ENCODE measurements at places on chromosomes 5 and 9.

DNA sequence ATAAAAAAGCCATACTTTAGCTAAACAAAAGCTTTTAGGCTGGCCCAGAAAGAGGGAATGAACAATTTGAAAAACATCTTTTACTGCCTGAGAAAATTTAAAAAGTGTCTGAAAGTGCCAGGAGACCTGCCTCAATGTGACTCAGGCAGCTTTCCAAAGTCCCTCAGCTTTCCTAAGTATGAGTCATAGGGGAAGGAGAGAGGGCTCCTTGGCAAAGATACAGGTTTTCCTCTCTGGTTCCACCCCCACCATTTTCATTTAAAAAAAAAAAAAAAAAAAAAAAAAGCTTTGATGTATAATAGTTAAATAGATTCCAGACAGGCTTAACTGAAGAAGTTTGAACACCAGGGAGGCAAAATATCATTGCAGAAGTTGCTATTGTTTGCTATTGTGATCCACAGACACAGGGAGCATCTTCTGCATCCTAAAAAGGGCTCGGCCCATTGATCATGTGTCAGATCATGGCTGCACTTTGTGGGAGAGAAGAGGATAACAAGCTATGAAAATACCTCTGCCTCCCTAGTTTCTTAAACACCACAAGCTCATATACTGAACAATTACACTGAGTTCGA, 71.5 kb downstream of the MRPS27 start:
- peak; percentile 76 for DNase-seq

DNA sequence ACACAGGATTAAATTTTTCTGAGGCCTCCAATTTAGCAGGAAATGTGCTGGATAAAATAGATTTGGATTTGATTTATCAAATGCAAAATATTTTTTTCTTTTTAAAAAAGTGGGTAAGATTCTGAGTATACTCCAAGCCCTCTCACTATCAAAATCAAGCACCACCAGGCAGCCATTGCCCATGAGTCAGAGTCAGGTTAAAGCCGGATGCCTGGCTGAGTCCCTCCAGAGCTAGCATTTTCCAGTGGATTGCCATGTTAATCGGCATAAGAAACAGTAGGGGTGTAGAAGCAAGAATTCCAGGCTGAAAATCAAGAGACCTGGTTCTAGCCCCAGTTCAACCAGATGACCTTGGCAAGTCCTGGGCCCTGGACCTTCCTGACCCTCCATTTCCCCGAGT, 85.3 kb downstream of the FAM114A2 start:
- no peak for DNase-seq

GRCh38 chr9:114348261-114348905, 18.7 kb downstream of the ORM2 start:
- DNase-seq, result no peak

DNA sequence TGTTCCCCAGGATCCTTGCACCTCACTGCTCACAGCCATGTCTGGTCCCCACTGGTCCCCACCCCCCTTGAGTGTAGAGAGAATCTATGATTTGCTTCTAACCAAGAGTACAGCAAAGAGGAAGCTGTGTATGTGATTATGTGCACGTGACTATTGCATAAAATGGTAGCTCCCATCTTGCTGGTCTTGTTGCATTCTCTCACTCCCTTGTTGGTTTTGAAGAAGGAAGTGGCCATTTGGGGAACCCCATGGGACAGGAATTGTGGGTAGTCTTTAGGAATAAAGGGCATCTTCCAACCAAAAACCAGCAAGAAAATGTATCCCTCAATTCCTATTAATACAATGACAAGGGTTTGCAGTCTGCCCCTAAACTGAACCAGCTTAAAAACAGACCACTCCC, 5.2 kb upstream of the FCN2 start:
- no peak for DNase-seq

- DNase-seq, result no peak
These were observed 66.5 kb downstream of the PTCD2 start for GRCh38 chr5:72386639-72387038.

- DNase-seq, result no peak
These were observed 4.4 kb downstream of the S1PR3 start for GRCh38 chr9:88995627-88996026.

DNA sequence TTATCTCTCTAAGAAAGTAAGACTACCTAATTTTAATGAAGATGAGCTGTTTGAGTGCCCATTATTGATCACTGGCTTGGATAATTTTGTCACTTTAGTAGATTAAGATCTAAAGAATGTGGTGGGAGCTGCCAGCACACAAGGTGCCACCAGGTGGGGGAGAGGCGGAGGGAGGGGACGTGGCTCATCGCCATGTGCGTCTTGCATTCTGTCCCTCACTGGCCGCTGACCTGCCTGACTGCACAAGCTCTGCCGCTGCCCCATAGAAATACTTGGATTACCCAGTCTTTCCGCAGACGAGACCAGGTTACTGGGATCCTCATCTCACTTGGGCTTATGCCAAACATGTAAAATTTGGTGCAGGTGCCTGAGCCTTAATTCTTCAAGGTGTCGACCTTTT, 37.6 kb downstream of the RHOBTB3 start:
- no peak for DNase-seq

DNA sequence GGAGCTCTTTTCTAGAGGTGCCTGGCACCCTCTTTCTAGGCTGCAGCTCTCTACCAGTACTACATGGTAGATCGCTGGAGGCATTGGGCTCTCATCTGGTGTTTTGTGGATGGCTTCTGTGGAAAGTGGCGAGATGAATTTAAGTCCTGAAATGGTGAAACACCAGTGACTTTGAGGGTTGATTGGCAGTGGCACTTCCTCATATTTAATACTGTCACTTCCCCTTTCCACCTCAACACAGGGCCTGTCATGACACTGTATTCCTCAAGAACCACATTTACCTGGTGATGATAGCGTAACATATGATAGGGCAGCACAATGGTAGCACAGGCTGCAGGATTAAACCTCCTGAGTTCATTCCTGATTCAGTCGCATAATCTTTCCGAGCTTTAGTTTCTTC, 132.1 kb downstream of the KDM4C start:
- no peak for DNase-seq

DNA sequence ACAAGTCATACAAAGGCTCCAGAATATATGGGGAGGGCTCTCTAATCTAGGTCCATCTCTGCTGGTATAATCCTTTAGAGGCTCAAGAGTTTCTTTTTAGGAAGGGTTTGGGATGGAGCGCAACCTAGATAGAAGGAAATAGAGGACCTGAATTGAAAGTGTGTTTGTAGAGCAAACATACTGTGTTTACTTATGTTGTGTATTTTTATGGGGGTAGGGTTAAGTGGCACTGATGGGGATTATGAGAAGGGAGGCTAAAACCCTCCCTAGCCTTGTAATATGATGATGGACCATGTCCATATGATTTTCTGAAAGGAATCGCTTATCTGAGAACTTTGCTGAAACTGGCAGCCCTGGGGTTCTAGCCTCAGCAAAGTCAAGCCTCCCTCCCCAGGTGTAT, 4.4 kb upstream of the ELL2 start:
- no peak for DNase-seq

DNA sequence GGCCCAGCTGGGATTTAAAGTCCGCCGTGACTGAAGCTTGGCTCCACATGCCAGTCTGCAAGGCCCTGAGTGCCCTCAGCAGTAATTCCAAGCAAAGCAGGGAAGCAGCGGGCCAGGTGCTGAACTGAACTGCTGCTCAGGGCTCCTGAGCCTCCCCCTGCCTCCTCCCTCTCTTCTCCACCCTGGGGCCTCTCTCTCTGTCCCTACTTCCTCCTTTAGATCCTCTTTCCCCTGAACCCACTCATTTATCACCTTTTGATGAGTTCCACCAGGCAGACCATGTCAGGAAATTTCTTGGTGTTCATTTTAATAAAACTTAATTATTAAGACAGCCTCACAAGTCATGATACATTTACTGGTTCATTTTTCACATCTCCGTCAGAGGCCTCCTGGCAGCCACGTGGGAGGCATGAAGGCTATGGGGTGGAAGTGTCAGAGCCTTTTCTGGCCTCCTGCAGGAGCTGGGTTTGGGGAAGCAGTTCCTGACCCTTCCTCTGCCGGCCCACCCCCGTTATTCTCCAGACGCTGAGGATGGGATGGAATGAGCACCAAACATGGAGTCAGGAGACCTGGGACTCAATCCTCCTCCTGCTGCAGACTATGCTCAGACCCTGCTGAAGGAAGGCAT, 32.2 kb upstream of the KCNIP1 start:
- DNase-seq, result no peak
